ENCODE measurements at places on chromosomes 7 and 10. TPM values are rescaled to one million over a fixed set of nuclear protein-coding genes. Genes with fewer than 3 reads are reported as not detected.

- H3K27ac ChIP-seq: peak overlapping the region; percentile 79
- H3K27me3 ChIP-seq: no peaks in the 10 kb centered on the region
- H3K4me3 ChIP-seq: no peak overlapping the region
- no peaks in the 10 kb centered on the region for H3K36me3 ChIP-seq
- H3K4me1 ChIP-seq: peaks cover 22% of the 10 kb centered on the region
These were observed 156.6 kb downstream of the CCDC3 start for GRCh38 chr10:12844811-12845483.

- H3K27ac ChIP-seq: no peak overlapping the region
- DNase-seq: no peak
- H3K36me3 ChIP-seq: no peaks in the 10 kb centered on the region
- no peaks in the 10 kb centered on the region for H3K27me3 ChIP-seq
- H3K4me3 ChIP-seq: no peak overlapping the region
- H3K4me1 ChIP-seq: no peaks in the 10 kb centered on the region
These were observed 17.6 kb downstream of the DNTT start for GRCh38 chr10:96321822-96322221.

DNA sequence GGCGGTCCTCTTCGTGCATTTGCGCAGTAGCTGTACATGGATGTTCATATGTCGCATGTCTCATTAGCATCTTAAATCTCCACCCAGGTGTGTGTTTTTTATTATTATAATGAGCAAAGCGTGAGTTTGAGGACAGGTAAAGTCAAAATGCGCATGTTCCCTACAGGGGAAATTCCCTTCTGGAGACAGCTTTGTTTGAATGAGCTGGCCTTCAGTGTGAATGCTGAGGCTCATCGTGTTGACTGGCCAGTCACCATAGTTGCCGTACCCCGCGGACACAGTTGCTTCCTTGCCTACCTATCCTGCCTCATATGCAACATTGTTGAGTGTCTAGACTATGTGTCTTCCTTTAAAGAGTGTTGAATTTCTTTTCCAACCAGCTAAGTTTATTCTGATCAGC is 13.6 kb downstream of the LYZL1 start:
- H3K4me1 ChIP-seq: no peaks in the 10 kb centered on the region
- no peak overlapping the region for H3K4me3 ChIP-seq
- DNase-seq: no peak

The MAPK8 gene
- 107 TPM for total RNA-seq

The TMEM196 gene
- 16.5 TPM for total RNA-seq

GRCh38 chr7:26978146-26978545 is 113.8 kb upstream of the SKAP2 start:
- no peaks in the 10 kb centered on the region for H3K4me1 ChIP-seq
- H3K4me3 ChIP-seq: no peak overlapping the region
- no peak for DNase-seq
- no peaks in the 10 kb centered on the region for H3K36me3 ChIP-seq
- H3K27me3 ChIP-seq: no peaks in the 10 kb centered on the region

- H3K4me3 ChIP-seq: no peak overlapping the region
- DNase-seq: no peak
- no peaks in the 10 kb centered on the region for H3K27me3 ChIP-seq
- no peak overlapping the region for H3K27ac ChIP-seq
These were observed 6.2 kb downstream of the BUB3 start for GRCh38 chr10:123160311-123160980.

GRCh38 chr7:130353196-130353595 is 8.6 kb downstream of the CPA5 start:
- H3K27me3 ChIP-seq: no peaks in the 10 kb centered on the region
- H3K27ac ChIP-seq: no peak overlapping the region
- H3K4me1 ChIP-seq: peaks cover 55% of the 10 kb centered on the region
- no peak for DNase-seq

DNA sequence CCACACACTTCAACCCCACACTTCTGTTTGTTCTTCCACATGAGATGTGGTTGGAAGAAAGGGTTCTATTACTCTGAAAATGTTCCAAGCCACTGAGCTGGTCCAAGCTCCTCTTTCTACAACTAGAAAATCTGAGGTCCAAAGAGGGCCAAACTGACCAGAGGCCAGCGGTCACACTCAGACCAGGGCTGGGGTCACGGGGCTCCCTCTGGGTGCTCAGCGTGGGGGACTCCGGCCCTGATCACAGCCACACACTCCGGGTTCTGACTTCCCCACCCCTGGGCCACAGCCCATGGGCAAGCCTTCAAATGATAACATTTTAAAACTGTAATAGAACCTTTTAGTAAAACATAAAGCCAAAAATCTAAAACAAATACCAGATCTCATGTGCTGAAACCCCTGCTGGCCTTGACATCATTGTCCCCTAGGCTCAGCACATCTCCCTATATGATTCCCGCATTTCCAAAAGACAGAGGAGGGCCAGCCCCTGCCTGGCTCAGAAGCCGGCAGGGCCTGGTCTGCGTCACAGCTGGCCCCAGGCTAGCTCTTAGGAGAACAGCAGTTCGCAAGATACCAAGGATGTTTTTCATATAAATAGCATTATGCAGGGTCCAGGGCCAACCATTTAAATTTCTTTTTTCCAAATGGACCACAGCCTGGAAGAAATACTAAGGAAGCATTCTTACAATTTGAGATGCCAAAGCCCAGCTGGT is 3.3 kb downstream of the CRYGN start:
- peaks cover 40% of the 10 kb centered on the region for H3K4me1 ChIP-seq
- no peaks in the 10 kb centered on the region for H3K36me3 ChIP-seq
- peak overlapping the region; percentile 92 for H3K27ac ChIP-seq
- no peak overlapping the region for H3K4me3 ChIP-seq

DNA sequence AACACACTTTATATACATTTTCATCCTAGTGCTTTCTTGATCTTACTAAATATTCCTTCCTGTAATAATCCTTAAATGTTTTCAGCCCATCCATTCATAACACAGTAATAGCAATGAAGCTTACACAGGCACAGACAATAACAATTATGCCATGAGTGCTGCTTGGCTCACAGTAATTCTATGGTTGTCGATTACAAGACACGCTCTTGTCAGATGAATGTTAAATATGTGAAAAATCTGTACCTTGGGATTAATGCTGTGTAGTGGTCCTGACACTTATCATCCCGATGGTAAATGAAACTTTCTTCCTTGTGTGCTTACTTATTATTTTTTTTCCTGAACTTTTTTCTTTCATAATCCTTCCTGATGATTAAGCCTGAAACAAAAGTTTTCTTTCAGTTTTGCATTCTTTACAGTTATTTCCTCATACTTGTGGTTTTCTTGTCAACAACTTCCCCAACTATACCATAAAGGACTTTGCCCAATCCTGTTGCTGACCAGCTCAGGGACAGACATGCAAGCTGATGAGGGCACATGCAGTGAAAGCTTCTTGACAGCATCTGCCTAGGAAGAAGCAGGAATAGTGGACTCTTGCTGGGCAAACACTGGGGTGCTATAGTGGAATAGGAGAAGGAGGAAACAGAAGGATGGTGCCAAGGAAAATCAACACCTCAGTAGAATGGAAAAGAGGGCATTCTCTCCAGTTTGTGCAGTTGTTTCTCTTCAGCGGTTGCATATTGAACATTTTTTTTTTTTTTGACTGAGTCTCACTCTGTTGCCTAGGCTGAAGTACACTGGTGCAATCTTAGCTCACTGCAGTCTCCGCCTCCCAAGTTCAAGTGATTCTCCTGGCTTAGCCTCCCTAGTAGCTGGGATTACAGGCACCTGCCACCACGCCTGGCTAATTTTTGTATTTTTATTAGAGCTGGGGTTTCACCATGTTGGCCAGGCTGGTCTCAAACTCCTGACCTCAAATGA is 6.7 kb upstream of the MGAM2 start:
- no peaks in the 10 kb centered on the region for H3K27me3 ChIP-seq
- no peak for DNase-seq
- no peaks in the 10 kb centered on the region for H3K36me3 ChIP-seq

The SLC13A1 gene
- not detected for total RNA-seq

GRCh38 chr7:70131817-70132216 is 533.5 kb downstream of the AUTS2 start:
- no peak overlapping the region for H3K27ac ChIP-seq
- H3K27me3 ChIP-seq: no peaks in the 10 kb centered on the region
- no peak for DNase-seq
- no peaks in the 10 kb centered on the region for H3K4me1 ChIP-seq
- no peaks in the 10 kb centered on the region for H3K36me3 ChIP-seq
- H3K4me3 ChIP-seq: no peak overlapping the region

GRCh38 chr10:27513451-27514191 is 9.5 kb downstream of the RAB18 start:
- no peak overlapping the region for H3K27ac ChIP-seq
- no peak for DNase-seq
- no peaks in the 10 kb centered on the region for H3K27me3 ChIP-seq
- no peaks in the 10 kb centered on the region for H3K4me1 ChIP-seq
- no peak overlapping the region for H3K4me3 ChIP-seq
- peaks cover 7% of the 10 kb centered on the region for H3K36me3 ChIP-seq

Measured in spinal cord (tissue), 10 donors.